ENCODE measurements at places on chromosomes 3 and 15.

GRCh38 chr15:58441376-58442070 is 9.7 kb downstream of the LIPC start:
- DNase-seq: no peak

DNA sequence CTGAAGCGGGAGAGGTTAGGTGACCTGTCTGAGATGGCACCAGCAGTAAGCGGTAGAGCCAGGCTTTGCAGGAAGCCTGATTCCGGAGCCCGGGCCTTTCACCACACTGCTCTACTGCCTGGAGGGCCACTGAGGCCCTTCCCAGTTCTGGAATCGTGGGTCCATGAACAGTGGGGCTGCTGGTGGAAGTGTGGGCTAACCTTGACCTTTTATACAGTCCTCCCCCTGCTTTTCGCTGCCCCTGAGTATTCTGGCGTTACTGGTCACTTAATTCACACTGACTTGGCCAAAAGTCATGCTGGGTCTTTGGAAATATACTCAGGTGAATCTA is 2.6 kb upstream of the ABTB1 start:
- DNase-seq: no peak

DNA sequence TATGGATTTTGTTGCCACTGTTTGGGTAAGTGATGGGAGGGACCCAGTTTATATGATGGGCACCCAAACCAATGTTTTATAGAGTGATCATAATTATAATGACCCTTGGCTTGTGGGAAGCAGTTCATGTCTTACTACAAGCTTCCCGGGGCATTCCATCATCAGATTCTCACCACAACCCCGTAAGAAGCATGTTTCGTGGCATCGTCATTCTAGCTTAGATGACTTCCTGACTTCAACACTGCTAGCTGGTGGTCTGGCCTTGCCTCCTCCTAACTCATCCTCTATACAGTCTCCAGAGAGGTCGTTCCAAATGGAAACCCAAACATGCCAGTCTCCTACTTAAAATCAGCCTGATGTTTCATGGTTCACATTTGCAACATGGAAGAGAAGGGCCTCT is 226.9 kb downstream of the ADAMTS9 start:
- DNase-seq: no peak

- no peak for DNase-seq
Observed at GRCh38 chr3:153282355-153282754, 120.3 kb downstream of the RAP2B start.

GRCh38 chr3:12393894-12394293 is 90.4 kb upstream of the TSEN2 start:
- peak; percentile 63 for DNase-seq

DNA sequence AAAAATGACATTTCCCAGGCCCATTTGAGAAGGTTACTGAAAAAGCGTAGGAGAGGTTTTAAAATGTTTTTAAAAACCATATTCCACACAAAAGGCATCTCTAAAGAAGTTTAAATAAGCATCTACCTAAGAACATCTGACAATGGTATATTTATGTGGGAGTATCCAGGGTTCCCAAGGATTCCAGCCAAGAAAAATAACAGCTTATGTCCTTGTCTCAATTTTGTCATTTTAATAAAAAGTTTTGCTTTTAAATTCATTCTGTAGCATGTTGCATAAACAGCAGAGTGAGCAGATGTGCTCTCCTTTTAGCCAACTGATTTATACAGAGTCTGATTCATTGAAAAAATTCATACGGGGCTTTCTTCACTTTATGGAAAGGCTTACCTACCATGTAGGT is 129.9 kb downstream of the LRRC3B start:
- DNase-seq: no peak
